ENCODE measurements at places on chromosomes 11 and 22.

GRCh38 chr22:38706101-38706900, 557 bp downstream of the GTPBP1 start:
- DNase-seq, result no peak

DNA sequence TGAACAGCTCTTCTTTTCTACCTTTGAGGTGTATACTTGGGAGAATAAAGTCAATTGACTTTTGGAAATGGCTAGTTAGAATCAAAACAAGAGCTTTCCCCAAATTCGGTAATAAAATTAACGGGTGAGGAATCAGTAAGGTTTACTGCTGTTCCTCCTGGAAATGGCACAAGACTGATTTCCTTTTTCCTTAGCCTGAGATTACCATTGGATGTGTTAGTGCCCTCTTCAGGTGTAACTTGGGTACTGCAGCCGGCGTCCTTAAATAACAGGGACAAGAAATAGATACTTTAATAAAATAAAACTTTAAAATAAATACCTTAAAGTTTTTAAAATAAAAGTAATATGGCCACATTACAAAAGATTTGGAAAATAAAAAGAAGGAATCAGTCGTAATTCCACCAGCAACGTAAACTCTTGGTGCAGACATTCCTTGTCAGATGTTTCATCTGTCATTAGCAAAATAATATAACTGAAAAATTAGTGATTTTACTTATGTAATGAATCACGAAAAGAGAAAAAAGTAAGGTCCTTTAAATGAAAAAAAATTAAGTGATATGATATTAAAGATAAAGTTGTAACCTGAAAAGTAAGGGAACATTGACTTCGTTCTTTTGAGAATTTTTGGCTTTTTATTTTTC, 29.7 kb downstream of the ZFTA start:
- no peak for DNase-seq

GRCh38 chr11:61975638-61976419, 8.4 kb upstream of the FTH1 start:
- no peak for DNase-seq

DNA sequence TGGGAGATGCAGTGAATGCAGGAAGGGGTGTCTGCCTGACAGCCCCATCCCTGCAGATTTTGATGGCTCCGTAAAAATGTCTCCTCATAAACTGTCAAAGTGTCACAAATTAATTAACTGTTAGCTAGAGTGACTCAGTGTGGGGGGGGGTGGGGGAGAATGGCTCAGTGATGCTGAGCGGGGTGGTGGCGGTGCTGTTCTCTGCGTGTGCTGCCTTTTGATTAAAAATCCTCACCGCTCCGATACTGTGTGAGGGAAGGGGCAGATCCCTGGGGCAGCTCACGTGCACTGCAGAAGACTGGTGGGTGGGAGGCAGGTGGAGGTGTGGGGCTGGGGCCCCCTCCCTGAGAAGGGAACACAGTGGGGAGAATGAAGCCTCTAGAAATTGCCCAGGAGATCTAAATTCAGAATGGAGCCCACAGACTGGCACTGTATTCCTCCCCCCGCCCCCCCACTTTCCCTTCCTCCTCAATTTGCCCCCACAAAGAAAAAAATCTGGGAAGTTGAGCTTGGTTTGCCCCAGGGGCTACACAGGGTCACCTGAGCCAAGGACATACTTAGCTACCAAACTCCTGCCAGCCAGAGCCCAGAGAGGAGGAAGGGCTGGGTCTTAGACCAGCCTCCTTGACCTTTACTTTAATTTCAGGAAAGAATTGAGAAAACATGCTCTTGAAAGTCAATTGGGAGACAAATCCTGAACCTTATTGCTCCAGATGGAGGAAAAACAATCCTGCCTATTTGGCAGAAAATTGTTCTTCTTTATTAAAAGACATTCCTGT, 39.8 kb downstream of the DRD2 start:
- no peak for DNase-seq

DNA sequence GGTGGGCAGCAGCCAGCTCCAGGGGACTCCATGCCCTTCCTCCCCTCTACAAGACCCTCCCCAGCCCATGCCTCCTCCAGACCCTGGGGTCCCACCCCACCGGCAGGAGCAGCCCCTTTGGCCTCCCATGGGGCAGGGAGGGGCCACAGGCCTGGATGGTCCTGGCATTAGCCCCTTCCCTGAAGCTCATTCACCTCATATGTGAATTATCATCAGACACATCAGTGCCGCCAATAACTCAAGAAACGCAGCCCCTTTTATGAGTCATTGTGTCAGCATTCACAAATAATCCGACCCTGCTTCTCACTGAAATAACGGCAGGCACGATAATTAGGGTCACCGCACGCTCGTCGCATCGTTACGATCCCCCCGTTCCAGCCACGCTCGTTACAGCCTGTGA, 124.2 kb downstream of the BRD1 start:
- DNase-seq, result no peak

DNA sequence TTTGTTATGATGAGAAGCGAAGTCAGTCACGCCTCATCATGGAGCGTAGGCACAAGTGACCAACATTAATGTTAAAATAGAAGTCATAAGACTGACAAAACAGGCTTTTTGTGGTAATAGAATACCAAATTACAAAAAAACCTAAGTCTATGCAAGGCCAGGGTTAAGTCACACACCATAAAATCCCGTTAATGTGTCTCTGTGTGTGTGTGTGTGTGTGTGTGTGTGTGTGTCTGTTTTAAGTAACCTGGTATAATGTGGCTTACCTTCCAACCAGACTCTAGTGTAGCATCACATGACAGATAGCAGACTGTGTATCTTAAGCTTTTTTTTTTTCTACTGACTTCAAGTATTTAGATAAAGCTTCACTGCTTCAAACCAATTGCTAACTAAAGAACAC, 38.0 kb downstream of the C11orf71 start:
- no peak for DNase-seq

GRCh38 chr11:134861490-134862104, 449.6 kb upstream of the B3GAT1 start:
- DNase-seq, result no peak

DNA sequence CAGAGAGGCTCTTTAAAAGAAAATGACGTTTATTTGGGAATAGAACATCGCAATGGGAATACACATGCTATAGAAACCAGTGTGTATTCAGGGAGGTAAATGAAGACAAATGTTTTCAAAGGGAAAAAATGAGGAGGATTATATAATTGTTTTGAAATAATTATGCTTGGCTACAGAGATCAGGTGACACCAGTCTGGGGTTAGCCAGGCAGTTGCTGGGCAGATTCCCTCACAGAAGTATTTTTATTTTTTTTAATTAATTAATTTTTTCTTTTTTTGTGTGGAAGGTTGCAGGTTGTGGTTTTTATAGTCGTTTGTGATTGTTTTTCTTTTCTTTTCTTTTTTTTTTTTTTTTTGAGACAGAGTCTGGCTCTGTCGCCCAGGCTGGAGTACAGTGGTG, 5.6 kb upstream of the STARD10 start:
- DNase-seq, result no peak

DNA sequence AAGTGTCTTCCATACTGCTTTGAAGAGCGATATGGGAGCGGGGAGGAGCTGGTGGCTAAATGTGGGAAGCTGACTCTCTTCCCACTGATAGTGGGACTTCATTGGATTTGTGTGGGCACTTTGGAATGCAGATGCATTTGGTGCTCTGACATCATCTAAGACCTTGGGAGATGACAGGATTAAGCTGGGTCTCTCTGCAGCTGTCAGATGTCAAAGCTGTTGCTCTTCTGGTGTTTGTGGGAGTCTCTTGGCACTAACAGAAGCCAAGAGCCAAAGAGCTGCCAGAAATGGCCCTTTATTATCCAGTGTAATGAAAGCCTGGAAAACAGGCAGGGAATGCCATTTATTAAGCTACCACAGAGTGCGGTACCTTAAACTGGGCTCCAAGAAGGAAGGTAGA, 20.6 kb downstream of the GRAMD1B start:
- DNase-seq, result no peak

- no peak for DNase-seq
Measured at GRCh38 chr11:96088914-96089313, 165.0 kb upstream of the MTMR2 start.

GRCh38 chr22:46293577-46294260, 3.0 kb upstream of the GTSE1 start:
- no peak for DNase-seq

DNA sequence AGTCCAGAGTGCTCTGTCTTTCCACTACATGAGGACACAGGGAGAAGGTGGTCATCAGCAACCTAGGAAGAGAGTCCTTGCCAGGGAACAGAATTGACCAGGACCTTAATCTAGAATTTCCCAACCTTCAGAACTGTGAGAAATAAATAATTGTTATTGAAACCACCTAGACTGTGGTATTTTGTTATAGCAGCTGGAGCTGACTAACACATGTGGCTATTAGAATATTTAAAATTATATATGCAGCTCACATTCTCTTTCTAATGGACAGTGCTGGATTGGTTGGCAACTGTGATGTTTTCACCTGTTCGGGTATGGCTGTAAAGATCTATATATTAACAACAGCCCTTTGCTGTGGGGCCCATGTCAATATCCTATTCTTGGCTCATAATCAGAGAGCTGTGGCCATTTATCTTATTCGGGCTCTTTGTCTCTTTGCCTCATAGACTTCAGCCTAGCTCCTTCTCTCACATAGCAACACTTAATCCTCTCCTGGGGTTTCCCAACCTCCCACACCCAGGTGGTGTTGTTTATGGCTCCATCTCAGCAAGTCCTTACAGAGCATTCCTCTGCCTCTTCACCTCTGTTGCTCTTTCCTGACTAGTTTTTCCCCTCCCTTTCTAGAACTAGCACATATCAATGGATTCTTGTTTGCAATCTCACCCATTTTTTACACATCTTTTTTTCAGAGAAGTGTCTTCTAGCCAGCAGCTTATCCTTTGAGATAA, 46.4 kb upstream of the AMOTL1 start:
- DNase-seq, result no peak

DNA sequence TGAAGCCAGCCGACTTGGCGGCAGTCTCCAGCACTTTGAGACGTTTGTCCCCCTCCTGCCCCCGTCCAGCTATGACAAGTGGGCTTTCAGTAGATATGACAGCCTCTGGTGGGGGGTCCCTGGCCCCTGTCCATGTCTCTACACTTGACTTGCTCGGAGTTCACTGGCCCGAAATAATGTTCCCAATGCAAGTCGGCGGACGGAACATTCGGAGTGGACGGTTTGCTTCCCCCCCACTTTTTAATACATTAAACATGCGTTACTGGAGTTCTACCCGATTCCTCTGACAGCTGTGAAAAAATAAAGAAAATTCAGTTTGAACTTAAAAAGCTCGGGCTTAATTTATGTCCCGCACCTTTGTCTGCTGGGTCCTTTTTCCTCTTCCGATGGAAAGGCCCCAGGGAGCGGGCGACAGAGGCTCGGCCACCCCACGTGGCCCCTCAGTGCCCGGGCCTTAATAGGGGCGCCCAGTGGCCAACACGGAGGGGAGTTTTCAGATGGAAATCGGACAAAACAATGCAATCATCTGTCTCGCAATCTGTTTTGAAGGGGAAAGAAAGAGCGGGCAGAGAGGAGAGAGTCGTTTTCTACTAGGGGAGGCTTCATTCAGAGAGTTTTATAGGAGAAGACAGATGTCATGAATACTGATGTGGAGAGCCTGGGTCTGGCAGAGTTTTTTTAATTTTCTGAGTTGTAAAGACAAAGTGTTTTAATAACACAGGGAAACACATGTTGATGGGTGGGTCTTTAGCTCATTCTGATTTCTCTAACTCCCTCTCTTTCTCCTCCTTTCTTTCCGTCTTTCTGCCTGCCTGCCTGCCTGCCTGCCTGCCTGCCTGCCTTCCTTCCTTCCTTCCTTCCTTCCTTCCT, 50.2 kb downstream of the SMIM38 start:
- DNase-seq, result no peak

GRCh38 chr11:98842187-98842586, 178.6 kb upstream of the CNTN5 start:
- no peak for DNase-seq

GRCh38 chr22:40967111-40967760, 16.1 kb downstream of the RBX1 start:
- DNase-seq, result no peak

DNA sequence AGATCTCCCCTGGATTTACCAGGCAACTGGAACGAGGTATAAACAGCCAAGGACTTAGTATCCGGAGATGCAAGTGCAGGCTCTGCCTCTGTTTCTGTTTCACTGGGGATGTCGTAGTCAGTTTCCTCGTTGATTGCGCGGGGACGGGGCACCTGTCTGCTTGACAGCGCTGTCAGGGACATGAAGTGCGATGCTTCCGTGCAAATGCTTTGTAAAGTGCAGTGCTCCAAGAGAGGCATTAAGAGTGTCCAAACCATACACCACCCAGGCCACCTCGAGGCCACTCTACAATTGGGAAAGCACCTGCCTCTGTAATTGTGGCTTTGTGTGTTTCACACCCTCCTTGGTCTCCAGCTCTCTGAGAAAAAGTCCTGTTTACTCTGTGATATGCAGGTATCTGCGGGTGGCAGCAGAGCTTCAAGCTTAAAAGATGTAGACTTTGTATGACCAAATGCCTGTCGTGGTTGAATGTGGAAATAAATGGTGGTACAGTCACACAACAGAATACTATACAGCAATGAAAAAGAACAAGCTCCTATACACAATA, 18.6 kb upstream of the CD5 start:
- DNase-seq, result no peak

- no peak for DNase-seq
Measured at GRCh38 chr11:60743058-60743457, 13.6 kb upstream of the MS4A15 start.

DNA sequence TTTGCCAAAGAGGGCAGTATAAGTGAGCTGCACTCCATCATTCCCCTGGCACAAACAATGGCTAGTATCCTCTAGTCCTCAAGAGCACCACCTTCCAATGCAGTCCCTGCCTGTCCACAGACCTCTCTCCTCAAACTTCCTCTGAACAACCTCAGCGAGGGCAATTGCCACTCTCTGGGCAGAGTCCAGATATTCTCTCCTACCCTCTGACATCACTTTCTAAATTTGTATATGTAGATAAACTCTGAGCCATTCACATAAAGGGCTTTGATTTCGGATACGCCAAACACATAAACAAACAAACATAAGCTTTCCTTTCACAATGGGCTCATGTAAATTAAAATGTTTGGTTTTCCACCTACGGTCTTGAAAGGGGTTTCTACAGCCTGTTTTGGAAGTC, 3.0 kb upstream of the SLC43A3 start:
- DNase-seq, result no peak

- DNase-seq, result no peak
Measured at GRCh38 chr11:63489879-63490278, 1.1 kb downstream of the PLAAT5 start.

GRCh38 chr11:12543596-12544415, 130.4 kb upstream of the TEAD1 start:
- DNase-seq, result no peak

All from RWPE2 (cell line).